ENCODE measurements at places on chromosomes 7 and 10.

- DNase-seq, result no peak
Observed at GRCh38 chr7:37713613-37714012, 30.0 kb downstream of the GPR141 start.

- DNase-seq, result no peak
Observed at GRCh38 chr7:137771273-137771672, 75.5 kb downstream of the DGKI start.

DNA sequence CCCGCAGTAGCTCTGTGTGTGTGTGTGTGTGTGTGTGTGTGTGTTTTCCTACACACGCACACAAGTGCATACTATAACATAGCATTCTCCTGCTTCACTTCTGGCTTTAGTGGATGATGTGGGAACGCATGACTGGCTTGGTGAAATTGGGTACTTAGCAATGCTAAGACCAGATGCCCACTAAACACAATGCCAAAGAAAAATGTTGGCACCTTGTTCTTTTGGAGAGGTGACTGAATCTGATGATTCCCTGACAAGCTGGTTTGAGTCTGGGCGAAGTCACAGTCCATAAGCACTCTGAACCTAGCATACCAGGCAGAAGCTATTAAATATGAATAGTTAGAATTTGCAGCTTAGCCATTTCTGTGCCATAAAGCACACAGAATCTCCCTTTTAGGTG lies 68.0 kb upstream of the CDCA7L start:
- no peak for DNase-seq

DNA sequence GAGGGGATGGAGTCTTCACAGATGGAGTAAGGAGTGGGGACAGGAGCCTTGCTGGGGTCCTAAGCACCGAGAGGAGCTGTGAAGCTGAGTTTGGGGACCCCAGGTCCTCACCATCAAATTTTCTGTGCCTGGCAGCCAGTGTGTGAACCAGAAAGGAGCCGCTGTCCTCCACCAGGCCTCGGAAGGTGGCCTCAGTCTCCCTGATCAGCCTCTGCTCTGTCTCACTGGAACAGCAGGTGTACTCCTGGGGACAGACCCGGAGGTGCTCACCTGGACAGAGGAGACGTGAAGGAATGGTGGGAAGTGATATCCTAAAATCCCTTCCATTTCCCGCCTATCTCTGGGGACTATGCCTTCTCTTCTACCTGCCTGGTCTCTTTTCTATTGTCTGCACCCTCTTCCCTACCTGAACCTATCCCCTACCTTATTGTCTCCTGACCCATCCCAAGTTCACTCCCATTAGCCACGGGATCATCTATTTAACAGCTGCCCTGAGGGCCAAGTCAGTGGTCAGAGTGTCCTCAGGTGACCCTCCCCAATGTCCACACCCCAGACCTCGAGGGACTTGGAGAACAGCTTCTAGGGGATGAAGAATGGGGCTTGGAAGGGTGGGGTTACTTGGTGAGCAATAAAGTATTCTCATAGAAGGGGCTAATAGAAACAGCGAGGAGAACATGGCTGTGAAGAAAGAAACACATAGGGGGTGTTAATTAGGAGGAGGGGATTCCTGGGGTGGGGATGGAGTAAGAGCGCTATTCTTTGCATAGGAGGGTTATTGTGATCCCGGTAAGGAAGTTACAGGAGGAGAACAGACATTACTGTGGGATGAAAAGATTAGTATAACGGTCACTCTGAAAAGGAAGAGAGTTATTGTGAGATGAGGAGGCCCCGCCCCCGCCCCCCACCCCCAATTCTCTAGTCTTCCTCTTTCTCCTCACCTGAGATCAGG lies 811 bp downstream of the GPC2 start:
- DNase-seq, result no peak

GRCh38 chr10:43415544-43415943 lies 6.6 kb upstream of the HNRNPF start:
- no peak for DNase-seq

- no peak for DNase-seq
Observed at GRCh38 chr7:1853986-1854865, 184.1 kb downstream of the ELFN1 start.

GRCh38 chr7:21962677-21963076 lies 17.0 kb upstream of the CDCA7L start:
- DNase-seq, result no peak

DNA sequence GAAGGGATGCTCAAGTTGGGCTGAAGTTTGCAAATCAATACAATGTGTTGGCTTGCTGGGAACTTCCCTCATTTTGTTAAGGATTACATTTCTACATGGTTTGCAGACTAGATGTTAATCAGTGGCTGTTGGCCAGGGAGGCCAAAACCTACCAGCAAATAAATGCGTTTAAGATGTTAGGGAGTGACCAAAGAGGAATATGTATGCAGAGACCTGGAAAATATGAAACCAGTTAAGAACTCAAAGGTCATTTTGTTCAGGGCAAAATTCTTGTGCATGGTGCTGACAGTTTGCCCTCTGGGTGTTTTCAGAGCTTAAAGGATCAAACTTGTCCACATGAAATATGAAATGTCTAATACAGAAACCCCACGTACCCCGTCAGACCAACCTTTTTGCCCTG lies 30.3 kb downstream of the GATA3 start:
- no peak for DNase-seq

GRCh38 chr10:79182781-79183467 lies 114.2 kb downstream of the ZMIZ1 start:
- no peak for DNase-seq

DNA sequence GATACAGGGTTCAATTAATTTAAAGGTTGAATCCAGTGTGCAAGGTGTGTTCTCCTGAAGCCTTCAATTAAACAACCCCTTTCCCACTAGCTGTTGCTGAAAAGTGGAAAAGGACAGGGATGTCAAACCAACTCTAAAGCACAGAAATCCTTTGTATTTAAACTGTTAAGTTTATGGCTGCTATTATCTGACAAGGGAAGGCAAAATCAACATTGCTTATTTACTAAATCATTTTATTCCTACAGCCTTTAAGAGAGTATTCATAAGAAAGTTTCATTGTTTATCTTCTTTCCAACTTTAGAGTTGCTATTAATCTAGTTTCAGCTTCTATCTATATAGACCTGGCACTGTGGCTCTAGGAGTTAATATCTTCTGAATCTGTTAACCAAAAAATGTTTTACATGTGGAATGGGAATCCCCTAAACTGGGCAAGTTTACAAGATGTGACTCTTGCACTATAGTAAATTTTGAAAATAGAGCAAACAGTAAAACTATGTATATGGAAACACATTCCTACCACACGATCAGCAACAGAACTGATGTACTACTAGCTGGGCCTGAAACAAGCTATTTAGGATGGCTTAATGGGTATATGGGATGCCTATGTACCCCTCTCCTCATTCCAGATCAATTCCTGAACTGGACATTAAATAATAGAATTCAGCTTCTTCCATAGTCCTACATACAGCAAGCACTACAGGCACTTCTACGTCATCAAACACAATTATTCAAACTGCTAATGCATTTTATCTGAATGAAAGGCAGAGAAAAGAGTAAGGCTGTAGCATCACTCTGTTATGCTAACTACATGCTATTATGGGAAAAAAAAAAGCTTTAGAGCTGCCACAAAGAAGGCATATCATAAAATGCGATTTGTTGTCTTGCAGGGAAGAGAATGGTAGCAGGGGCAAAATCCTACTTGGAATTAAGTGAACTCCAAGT lies 52.8 kb downstream of the CDK6 start:
- DNase-seq, result no peak

- DNase-seq, result no peak
Observed at GRCh38 chr7:103951311-103951710, 38.1 kb downstream of the RELN start.

DNA sequence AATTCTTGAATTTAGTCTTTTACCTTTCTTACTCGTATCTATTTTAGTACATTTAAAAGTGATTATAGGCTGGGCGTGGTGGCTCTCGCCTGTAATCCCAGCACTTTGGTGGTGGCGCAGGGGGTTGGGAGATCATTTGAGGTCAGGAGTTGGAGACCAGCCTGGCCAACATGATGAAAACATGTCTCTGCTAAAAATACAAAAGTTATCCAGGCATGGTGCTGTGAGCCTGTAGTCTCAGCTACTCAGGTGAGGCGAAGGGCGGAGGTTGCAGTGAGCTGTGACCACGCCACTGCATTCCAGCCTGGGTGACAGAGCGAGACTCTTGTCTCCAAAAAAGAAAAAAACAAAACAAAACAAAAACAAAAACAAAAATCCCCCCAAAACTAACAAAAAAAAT lies 12.2 kb downstream of the PRKCQ start:
- DNase-seq, result no peak

DNA sequence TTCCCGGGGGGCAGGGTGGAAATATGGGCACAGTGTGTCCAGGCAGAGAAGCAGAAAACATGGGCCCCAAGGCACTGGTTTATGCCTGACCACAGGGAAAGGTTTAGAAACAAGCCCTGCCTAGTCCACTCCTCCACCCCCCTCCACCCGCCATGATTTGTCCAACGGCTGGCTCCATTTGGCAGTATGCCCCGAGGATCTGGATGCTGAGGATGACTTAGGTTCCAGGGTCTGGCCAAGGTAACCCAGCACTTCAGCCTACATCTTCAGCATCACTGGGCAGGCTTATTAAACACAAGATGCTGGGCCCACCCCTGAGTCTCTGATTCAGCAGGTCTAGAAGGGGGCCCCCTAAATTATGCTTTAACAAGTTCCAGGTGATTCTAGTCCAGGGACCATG lies 121.9 kb downstream of the RALA start:
- DNase-seq, result no peak

DNA sequence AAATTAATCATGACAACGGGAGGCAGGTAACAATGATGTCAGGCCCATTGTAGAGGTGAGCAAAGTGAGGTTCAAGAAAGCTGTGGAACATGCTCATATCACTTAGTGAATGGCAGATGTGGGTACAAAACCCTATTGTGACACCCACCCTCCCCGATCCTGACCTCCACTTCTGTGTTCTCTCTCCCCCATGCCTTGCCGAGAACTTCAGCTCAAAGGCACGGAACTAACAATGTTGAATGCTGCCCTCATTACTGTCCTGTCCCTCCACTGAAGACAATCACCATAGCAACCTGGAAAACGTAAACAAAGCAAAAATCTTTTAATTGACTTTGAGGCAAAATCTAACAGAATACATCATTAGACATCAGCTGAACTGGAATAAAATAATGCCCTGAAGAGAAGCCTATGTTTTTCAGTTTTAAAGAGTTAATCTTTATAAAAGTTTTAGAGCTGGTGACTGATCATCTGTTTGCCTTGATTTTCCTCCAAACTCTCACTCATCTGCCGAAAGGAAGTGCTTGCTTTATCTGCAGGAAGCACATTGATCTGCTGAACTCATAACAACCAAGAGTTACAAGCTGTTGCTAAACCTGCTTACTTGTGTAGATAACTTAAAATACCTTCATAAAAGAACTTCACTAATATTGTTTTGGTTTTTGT lies 133.6 kb downstream of the CUBN start:
- no peak for DNase-seq

DNA sequence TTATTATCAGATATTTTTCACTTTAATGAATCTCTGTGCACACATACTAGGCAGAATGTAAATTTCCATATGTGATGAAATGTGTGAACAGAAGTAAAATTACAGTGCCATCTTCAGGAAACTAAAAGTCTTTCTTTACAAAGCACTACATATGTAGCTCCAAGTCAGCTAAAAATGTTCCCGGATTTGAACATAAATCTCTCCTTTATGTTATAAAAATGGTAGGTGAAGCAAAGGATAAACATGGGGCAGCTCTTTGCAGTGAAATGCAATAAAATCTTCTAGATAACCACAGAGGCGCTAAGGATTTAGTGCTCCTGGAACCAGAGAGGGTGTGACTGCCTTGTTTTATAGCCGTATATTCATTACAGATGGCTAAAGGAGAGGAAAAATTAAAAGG lies 104.9 kb upstream of the C7orf33 start:
- no peak for DNase-seq

GRCh38 chr10:22489975-22490374 lies 144.7 kb downstream of the SPAG6 start:
- DNase-seq, result no peak

DNA sequence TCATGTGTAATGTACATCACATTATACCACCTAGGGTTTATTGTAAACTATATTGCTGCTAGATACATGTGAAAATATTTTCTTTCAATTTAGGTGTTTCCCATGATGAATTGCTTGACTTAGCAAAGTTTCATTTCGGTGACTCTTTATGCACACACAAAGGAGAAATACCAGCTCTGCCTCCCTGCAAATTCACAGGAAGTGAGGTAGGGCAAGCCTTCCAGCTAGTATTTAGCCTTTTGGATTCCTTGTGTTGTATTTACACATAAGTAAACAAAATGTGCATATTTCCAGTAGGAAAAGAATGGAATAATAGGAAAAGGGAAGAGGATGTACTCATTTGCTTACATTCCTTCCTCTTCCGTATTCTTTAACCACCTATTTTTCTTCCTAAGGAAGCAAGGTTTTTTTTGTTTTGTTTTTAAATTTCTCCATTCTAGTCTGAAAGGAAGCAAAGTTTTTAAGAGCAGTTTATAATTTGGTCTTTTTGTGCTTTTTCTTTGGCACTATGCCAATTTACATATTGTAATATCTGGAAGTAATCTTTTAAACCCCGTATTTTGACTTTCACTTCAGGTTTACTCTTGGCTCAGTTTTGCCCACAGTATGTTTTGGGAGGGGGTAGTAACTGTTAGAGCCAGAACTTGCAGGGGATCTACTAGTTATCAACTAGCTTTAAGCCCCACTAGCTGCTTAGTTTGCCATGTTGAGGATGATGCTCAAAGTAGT lies 10.4 kb downstream of the PMPCB start:
- DNase-seq, result no peak

All from stimulated activated CD8-positive, alpha-beta memory T cell treated with anti-CD3 and anti-CD28 coated beads, Interleukin-7, amount 100 ng/mL, for 24 hours (primary cell).